Activated T-cell treated with anti-CD3 and anti-CD28 coated beads for 1 hour (primary cell): ENCODE measurements at places on chromosomes 6 and 20.
A peak's percentile ranks its signal among the peaks of the same experiment; 100 is the strongest.

- DNase-seq, result no peak
These were observed 533.9 kb downstream of the TFAP2B start for GRCh38 chr6:51352506-51353029.

DNA sequence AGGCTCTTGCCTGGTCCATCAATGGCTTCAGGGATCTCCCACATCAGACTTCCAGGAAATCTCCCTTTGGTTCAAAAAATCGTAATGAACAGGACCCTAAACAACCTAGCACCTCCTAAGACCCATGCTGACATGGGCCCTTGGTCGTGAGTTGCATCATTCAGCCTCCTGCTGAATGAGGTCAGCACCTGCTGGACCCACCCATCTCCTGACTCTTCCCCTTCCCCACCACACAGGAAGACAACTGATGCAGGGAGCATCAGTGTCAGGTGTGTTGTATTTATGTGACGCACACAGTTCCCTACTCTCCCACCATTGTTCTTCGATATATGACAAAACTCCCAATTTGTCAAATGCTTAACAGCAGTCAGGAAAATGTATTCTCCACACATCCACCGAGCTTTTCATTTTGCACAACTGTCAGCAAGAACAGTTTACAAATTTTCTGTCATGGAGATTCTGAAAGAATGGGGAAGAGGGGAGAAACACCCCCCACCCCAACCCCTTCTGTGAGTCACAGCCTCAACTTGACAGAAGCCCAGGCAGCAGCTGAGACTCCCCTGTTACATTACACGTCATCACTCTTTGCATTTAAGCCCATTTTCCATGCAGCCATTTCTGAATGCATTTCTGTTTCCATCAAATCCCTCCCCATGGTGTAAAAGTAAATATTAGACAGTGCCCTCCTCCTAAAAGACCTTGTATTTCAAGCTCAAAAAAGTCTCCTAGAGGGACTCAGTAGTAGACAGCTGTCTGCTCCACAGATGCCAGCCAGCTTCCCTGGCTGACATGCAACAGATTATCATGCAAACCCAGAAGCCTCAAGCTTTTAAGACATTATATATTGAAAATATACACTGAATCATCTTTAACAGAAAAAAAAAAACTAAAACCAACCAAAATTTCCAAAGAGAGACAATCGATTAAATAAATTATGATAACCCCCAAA lies 577.5 kb downstream of the PTPRT start:
- DNase-seq, result no peak

- no peak for DNase-seq
These were observed 30.7 kb upstream of the NAA20 start for GRCh38 chr20:19986419-19986818.

- DNase-seq, result no peak
These were observed 30.4 kb downstream of the KCNB1 start for GRCh38 chr20:49452011-49452482.

- no peak for DNase-seq
These were observed 4.3 kb downstream of the KIF3B start for GRCh38 chr20:32281711-32282110.

DNA sequence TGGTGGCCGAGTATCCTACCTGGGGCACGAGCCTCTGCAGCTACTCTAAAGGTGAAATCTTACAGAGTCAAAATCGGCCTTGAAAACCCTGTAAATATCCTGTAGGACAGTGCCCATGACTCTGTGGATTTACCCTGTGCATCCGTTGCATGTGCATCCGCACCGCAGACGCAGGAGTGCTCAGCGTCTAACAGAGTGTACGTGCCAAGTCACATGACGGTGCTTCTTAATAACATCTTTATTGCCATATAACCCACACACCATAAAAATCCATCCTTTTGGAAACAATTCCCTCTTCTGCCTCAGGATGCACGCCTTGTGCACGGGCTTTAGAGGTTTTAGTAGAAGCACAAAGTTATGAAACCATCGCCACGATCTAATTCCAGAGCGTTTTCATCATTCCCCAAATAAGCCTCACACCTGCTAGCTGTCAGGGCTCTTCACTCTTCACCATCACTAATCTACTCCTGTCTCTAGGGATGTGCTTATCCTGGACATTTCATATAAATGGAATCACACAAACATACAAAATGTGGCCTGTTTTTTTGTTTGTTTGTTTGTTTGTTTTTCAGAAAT lies 384.5 kb upstream of the SULF2 start:
- DNase-seq, result no peak

DNA sequence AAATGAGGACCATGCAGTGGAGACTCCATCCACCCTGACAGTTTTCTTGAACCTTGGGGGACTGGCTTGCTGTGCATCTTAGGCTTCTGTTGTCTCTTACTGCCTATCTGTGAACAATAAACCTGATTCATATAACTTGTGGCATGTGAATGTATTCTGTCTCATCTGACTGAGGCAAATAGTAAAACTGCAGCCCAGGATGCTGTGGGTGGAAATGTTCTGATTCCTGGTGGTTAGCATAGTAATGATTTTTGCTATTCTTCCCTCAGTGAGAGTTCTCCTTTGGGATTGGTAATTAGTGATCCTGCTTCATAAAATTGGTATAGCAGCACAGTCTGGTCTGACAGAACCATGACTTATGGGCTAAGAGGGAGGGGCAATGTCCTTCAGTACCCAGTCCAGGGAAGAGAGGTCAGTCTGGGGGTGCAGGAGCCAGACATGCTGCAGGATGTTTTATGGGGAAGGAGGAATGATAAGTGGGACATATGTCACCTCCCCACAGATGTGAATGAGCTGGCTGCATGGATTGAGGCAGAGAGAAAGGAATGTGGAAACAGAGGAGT lies 147.1 kb downstream of the OR2B2 start:
- no peak for DNase-seq

- no peak for DNase-seq
These were observed 1.7 kb upstream of the ULBP2 start for GRCh38 chr6:149939909-149940671.

DNA sequence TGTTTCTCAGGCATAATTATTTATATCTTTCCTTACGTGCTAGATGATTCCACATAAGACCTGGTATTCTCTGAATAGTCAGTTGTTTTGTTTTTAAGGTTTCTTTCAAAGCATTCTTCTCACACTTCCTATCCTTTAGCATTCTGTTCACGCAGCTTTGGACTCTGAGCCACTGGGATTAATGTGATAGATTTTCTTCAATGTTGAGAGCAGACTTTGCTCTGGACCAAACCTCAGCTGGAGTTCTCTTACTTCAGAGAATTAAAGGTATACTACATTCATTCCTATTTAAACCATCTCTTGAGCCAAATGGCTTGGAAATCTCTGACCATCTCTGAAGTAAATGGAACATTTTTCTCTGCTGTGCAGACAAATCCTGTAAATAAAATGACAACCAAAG lies 70.7 kb upstream of the TRAF3IP2 start:
- DNase-seq, result no peak

DNA sequence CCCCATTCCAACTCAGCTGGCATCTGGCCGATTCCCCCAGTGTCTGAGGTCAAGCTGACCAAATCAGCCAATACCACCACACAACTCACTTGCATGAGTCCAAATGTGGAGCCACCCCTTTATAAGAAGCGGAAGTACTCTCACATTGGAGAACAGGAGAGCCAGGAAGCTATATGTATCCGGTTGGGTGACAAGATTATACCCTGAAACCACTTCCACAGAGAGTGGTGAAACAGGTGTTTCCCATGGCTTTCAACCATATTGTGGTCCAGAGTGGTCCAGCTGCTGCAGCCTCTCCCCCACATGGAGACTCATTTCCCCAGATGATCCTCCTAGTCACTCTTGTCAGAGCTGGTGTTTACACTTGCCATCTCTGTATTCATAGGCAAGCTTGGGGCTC lies 24.0 kb upstream of the SERINC1 start:
- no peak for DNase-seq

DNA sequence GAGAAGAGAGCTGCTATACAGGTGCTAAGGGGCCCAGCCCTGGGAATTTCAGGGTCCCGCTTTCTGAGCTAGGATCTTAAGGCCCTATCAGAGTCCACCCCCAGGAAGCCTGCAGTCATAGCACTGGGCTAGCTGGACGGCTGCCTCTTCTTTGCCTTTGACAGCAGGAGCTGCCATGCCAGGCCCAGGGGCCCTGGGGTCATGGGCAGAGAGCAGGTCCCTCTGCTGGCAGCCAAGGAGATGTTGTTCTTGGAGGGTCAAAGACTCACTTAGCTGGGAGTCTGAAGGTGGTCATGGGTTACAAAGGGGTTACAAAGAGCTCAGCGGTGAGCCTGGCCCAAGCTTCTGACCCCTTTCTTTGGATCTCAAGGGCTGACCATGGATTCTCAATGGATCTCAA lies 52.7 kb downstream of the RPP21 start:
- no peak for DNase-seq

DNA sequence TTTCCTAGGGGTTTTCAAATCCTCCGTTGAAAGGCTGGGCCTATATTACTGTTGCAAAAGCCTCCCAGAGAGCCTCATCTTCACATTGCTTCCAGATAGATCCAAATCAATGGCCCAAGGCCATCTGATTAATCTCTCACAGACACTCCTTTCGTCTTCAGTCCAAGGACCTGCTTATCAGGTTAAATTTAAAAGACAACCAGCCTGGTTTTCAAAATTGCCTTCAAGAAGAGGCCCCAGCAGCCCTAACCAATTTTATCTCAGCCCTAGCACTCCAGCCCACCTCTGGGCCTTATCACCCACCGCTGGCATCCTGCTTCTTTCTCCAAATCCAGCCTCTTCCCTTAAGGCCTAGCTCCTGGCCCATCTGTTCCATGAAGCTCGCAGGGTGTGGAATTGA lies 15.5 kb upstream of the CCND3 start:
- DNase-seq, result no peak

DNA sequence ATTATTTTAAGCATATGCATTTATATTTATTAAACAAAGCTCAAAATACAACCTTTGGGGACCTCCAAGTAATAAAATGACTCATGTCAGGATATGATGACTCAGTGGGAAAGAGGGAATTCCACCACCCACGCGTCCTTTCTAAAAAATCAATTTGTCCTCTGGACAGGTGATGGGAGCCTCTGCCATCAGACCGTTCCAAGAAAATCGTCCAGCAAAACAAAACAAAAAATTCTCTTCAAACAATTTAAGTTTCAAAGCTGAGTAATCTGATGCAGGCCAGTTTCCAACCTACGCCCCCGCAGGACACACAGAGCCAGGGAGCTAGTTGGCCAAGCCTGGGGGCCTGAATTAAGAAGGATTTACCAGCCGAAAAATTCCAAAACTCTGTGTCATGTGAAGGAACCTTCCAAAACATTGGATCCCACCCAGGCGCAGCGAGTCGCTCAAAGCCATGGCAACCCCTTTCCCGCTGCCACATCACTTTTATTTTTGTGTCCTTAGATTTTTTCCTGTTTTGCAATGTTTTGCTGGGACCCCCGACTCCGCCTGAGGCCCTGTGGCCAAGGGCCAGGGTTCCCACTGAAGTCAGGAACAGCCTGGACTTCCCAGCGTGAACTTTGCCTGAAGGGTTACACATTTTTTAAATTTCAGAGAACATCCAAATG lies 95.3 kb downstream of the NFATC2 start:
- DNase-seq, result no peak

DNA sequence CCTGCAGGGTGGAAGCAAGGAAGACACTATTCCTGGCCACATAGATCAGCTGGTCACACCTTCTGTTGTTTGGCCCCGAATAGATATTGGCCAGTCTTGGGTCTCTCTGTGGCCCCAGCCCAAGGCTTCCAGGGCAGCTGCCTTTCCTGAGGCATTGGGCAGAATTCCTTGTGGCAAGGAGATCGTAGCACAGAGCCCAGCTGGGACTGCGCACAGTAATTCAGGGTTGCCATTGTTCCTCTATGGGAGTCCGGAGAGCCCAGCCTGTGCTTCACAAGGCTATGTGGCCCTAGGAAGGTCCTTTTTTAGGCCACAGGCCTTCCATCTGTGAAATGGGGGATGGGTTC lies 6.9 kb downstream of the SGK2 start:
- DNase-seq, result no peak

DNA sequence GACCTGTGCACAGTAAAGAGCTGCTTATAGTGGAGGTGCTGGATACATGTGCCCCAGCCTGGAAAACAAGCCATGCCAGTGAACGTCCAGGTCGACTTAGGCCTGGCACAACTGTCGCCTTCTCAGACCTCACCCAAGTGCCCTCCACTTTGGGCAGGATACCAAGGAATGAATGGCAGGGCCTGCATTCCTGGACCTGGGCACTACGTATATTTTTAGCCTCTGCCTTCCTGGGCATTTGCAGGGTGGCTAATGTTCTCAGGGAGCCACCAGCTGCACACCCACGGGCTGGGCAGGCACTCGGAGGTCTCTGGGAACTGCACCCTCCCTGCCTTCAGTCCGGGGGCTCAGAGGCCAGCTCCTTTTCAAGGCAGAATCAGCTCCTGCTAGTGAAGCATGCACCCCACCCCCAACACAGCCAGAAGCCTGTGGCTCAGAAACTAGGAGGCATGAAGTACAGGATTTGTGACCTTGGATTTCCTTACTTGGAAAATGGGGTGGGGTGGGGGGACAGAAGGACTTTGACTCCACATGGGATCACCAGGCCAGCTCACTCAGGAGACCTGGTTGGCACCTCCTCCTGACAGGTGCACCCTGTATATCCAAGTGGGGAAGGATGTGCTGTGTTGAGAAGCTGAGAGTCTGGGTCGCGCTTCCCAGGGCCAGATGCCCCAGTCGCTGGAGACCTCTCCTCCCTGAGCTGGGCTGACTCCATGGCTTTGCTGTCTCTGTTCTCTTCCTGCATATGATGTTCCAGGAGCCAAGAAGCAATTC lies 2.5 kb upstream of the LSM14B start:
- DNase-seq, result no peak

DNA sequence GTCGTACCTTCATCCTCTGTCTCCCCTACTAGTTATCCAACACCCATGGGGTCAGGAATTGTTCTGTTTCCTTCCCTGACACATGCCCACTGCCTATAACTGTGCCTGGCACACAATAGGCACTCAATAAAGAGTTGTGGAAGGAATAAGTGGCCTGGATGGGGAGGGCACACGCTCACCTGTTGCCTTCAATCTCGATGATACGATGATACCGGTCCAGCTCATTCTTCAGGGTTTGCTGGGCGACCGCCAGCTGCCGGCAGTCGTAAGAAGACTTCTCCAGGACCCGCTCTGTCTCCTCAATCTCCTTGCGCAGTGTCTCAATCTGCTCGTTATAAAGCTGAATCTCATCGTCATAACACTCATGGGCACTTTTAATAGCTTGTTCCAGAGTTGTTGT lies 32.5 kb downstream of the BFSP1 start:
- no peak for DNase-seq

GRCh38 chr6:16769131-16769985 lies 8.1 kb upstream of the ATXN1 start:
- peak; percentile 44 for DNase-seq

- no peak for DNase-seq
These were observed 13.8 kb downstream of the SYNGAP1 start for GRCh38 chr6:33433544-33434191.

- DNase-seq, result no peak
These were observed 95.0 kb downstream of the ERMARD start for GRCh38 chr6:169846286-169847056.

- DNase-seq, result no peak
These were observed 969.2 kb upstream of the SLC35B3 start for GRCh38 chr6:9404351-9405146.

- no peak for DNase-seq
These were observed 211.9 kb downstream of the OR2B2 start for GRCh38 chr6:27700337-27700736.
